EL (cell line): ENCODE measurements at places on chromosomes 3 and 15.
A peak's percentile ranks its signal among the peaks of the same experiment; 100 is the strongest.

DNA sequence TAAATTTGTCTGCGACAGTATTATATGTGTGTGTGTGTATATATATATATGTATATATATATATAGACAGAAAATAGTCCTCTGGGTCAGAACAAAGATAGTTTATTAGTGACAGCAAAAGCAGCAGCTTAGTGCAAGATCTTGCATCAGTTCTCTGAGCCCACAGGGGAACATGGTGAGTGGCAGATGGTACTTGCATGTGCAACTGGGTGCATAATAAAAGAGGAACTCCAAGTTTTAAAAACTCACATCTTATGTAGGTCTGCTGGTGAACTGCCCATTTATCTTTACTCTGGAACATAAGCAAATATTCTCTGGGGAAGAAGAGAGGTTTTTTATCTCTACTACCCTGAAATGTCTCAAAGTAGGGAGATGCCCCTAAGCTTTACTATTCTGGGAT is 276.4 kb downstream of the POLQ start:
- no peak for DNase-seq

GRCh38 chr3:46830801-46831200 is 32.4 kb downstream of the MYL3 start:
- DNase-seq, result no peak

DNA sequence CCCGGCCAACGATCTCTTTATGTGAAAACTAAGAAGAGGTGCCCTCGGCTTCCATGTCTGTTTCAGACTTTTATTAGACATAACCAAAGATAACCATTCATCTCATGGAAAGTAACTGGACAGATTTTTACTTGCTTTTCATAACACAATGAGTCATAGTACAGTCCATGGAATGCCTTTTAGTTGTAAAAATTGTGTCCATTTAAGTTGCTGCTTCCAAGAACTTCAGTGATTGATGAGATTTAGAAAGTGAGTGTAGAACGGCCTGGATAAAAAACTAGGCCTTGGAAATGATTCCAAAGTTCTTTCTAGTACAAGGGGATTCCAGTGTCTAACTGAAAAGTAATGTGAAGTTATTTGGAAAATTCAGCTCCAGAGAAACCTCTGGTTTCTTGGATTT is 10.8 kb downstream of the EIF2AK4 start:
- peak; percentile 59 for DNase-seq

DNA sequence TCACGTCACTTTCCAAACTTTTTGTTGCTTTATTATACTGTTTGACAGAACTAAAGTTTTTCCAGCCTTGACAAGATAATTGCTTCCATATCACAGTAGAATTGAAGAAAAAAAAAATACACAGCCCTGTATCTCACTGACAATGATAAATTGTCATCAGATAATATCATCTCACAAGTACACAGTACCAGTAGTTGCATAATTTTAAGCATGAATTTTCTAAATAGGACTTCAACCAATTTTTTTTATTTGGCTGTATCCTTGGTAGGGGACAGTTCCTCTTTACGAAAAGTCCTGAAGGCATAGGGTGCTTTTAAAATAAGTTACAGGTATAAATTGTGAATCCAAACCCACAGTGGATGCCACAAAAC is 230.7 kb downstream of the ATP8B4 start:
- no peak for DNase-seq

DNA sequence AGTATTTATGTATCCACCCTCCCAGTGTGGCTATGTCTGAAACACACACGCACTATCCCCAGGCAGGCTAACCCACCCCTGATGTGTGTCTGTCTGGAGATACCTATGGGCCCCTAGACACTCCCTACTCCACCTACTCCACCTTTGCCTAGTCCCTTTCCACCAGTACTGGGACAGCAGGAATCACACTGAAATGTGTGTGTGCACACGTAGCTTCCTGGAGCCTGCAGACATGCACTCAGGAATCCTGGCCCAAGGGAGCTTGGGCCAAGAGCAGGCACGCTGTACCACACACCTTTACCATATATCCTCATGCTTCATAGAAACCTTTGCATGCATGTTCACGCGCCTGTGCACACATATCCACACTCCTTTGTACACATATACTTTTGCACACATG is 6.9 kb upstream of the PTH1R start:
- no peak for DNase-seq

- DNase-seq, result no peak
Observed at GRCh38 chr3:187000711-187001151, 70.4 kb downstream of the ST6GAL1 start.

- peak; percentile 15 for DNase-seq
Observed at GRCh38 chr3:176479248-176479647, 718.0 kb downstream of the TBL1XR1 start.

- no peak for DNase-seq
Observed at GRCh38 chr3:119835556-119835955, 53.7 kb downstream of the NR1I2 start.

- DNase-seq, result peak; percentile 47
Observed at GRCh38 chr3:127688416-127689265, 15.9 kb downstream of the ABTB1 start.

- no peak for DNase-seq
Observed at GRCh38 chr3:159837725-159838124, 150.9 kb upstream of the IL12A start.

DNA sequence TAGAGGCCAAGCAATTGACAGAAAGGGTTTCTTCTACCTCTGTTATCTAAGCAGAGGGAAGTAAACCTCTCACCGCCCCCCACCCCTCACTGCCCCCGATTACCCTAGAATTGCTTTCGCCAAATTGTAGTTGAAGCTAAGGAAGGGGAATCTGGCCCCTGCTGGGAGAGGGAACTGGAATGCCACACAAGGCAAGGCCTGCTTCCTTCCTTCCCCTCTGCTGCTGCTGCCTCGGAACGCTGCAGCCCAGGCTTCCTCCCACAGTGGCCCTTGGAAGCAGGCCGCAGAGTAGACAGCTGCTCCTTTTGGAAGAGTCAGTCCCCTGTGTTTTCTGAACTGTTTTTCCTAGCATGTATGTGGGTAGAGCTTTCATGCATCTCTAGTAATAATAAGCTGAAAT is 21.6 kb downstream of the RLBP1 start:
- no peak for DNase-seq

- DNase-seq, result no peak
Observed at GRCh38 chr15:28128031-28128430, 28.9 kb upstream of the OCA2 start.

GRCh38 chr3:11703146-11703545 is 59.4 kb upstream of the VGLL4 start:
- DNase-seq, result no peak

DNA sequence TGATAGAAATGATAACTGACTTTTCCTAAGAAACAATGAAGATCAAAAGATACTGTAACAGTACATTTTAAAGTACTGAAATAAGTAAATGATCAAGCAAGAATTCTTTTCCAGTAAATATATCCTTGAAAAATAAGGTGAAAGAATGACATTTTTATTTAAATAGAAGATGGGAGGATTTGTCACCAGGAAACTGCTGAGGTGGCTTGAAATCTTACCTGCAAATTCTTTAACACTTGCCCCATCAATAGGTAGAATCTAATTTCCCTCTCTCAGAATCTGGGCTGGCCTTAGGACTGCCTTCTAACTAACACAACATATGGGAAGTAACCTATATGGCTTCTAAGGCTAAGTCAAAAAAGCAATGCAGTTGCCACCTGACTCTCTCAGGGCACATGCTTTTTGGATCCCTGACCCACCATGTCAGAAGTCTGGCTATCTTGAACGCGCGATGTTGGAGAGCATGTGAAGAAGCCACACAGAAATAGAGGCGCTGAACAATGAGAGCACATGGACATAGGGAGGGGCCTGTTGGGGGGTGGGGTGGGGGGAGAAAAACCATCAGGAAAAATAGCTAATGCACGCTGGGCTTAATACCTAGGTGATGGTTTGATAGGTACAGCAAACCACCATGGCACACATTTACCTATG is 11.5 kb downstream of the ACSBG1 start:
- no peak for DNase-seq

DNA sequence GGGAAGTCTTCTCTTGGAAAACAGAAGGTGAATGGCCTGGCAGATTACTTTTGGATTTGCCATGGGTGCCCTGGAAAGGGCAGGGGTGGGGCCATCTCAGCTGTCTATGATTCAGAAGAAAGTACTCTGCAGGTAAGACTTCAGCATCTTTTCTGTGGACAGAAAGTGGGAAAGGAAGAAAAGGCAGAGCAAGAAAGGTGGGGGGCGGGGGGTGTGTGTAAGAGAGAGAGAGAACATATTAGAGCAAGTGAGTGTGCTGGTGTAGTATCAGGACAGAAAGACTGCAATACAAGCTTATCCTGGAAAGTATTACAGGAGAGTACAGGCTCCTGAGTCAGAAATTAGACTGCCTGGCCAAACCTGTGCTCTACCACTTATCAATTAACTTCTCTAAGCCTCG is 5.5 kb downstream of the TAGLN3 start:
- DNase-seq, result no peak

- DNase-seq, result peak; percentile 6
Observed at GRCh38 chr3:59268170-59268569, 218.3 kb upstream of the CFAP20DC start.
